Left lung (tissue), 14 donors: ENCODE measurements at places on chromosomes 7 and 10. TPM values are rescaled to one million over a fixed set of nuclear protein-coding genes. Genes with fewer than 3 reads are reported as not detected.

Gene LRIT2
- total RNA-seq = not detected

Gene C10orf53
- not detected for total RNA-seq

Gene KCNIP2
- total RNA-seq = 2.3 TPM

GRCh38 chr7:69429911-69430383 is 168.3 kb upstream of the AUTS2 start:
- peak; percentile 94 for DNase-seq

GRCh38 chr10:101570428-101571270 is 17.4 kb downstream of the POLL start:
- no peak for DNase-seq
